ENCODE measurements at places on chromosomes 1 and 21.

DNA sequence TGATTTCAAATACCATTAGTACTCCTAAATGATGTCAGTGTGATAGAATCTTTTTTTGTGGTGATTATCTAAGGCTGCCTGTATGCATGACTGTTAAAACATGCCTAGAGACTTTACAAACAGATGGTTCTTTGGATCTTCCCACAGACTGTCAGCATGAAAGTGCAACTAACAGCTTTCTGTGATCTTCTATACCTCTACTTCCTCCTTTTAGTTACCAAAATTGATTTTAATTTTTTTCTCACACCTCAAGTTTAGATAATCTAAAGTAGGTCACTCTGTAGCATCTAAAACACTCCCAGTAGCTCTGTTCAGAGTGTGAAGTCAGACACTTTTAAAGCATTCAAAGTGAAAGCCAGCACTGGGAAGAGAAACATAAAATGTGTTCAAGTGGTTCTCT is 534.5 kb downstream of the PTPRC start:
- peak; percentile 6 for DNase-seq

DNA sequence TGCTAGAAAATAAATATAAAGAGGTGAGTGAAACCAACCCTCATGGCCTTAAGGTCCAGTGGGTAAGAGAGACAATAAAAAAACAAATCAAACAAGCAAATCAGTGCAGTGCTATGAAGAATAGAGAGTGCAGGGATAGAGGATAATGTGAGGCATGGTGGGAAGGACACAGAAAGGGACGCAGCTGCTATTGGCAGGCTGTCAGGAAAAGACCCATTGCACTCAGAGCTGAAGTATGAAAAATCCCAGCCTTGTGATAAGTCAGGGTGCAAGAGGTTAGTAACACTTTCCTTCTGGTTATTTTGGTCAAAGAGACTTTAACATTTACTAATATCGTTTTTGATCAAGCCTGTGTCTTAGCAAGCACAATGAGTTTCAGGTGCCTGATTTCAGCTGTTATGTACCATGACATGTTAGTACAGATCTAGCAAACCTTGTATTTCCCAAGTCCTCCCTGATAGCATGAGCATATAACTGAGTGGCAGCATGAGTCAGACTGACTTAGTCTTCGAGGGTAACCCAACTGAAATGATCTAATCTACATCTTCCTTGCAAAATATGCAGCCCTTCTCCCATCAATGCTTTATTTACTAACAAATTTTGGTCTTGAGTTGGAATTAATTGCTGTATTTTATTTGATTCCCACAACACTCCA is 31.7 kb downstream of the CHML start:
- DNase-seq = peak; percentile 83

DNA sequence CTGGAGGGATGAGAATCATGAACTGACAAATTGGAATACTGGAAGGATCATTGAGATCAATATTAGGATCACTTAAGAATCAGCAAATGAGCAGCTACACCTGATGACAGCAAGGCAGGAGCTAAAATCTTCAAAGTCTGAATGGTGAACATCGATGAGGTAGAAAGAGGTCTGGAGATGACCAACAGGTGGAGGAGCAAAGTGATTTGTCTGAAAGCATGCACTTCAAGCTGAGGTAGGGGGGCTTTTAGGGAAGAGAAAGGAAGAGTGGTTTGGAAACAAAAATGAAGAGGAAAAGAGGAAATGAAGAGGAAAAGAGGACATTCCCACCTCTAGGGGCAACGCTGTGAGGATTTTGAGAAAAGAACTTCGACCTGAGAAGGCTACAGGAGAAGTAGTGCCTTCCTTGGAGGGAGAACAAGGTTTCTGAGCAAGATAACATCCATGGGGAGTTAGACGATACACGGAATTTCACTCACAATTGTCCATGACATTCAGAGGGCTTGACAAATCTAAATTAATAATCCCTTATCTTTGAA is 79.0 kb downstream of the APP start:
- no peak for DNase-seq

DNA sequence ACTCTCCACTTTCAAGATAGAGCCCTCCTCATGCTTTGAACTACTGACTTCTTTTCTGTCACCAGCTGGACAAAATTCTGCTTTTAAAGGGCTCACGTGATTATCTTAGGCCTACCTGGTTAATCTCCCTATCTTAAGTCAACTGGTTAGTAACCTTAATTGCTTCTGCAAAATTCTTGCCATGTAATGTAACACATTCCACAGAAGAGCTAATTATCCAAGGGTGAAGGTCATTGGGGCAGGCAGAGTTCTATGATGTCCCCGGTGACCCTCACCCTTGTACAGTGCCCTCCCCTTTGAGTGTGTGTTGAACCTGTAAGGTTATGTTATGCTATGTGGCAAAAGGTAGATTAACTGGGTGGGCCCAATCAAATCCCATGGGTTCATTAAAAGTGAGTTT is 25.2 kb upstream of the FOXE3 start:
- no peak for DNase-seq

DNA sequence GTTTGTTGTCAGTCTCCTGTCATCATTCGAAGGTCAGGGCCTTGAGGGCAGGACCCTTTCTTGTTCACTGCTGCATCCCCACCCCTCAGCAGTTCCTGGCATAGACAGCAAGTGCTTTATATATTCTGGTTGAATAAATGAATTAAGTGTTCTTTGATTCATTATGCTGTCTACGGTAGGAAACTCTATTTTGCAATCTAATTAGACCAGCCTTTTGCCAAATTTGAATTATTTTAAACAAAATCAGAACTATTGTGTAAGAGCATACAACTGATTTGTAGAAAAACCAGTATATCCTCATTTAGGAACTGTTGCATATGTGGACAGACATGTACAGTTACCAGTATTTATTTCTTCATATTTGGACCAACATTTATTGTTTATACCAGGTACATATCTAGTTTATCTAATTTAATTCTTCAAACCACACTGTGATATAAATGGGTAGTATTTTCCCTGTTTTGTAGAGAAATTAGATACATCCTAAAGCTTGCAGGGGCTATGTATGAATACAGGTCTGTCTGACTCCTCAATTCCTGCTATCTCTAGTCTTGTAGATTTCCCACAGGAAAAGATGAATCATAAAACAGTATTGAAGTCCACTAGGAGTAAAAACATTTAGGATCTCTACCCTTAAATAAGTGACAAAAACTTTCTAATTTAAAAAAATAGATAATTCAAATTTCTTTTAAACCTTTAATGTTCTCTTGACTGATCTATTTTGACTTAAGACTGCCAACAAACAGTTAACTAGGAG is 10.4 kb downstream of the MGST3 start:
- peak; percentile 36 for DNase-seq

- DNase-seq = no peak
Measured at GRCh38 chr1:114482585-114482984, 28.4 kb downstream of the TRIM33 start.

DNA sequence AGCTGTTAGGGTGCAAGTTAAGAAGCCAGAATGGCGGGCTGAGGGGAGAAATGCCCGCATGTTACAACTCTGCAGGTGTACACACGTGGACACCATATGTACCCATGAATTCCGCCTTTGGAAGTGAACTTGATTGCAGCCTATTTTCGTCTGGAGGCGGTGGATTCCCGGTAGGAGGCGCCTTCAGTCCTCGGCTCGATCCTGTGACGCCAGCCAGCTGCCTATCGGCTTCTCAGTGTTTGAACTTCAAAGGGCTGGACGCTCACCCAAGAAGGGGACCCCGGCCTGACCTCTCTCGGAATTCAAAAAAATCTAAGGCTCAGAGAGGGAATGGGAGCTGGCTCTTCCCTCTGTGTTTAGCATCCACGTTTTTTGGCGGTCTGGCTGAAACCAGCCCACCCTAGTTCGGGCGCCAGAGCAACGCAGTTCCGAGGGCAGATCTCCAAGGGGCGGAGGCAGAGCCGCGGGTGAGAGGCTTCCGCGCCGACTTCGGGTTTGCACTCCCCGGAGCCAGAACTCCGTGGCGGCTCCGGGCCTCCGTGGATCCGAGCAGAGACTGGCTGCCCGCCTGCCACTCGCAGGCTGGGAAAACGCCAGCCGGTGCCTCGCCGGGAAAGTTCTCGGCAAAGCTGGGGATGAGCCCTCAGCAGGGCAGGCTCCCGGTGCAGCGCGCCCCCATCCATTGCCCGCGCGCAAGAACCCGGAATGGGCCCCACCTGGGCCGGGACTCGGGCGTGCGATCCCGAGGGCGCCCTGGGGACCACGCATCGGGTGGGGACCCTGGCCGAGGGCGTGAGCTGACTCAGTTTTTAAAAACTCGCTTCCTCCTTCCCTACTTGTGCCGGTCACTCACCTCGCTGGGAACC is 996 bp upstream of the TMEM51 start:
- peak; percentile 90 for DNase-seq

DNA sequence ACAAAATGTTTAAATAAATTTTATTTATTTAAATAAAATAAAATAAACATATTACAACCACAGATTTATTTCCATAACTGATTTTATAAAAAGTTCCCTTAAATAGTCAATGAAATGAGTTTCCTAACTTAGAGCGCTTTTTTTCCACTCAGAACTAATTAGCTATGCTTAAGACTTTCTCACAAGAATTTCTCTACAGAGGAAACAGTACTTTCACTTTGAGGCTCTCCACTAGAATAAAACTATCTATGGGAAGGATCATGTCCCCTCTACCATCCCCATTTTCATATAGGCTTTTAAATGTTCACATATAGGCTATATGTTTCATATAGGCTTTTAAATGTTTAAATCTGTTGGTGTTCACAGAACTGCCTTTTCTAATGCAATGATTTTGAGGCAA is 40.0 kb upstream of the DPH5 start:
- no peak for DNase-seq

DNA sequence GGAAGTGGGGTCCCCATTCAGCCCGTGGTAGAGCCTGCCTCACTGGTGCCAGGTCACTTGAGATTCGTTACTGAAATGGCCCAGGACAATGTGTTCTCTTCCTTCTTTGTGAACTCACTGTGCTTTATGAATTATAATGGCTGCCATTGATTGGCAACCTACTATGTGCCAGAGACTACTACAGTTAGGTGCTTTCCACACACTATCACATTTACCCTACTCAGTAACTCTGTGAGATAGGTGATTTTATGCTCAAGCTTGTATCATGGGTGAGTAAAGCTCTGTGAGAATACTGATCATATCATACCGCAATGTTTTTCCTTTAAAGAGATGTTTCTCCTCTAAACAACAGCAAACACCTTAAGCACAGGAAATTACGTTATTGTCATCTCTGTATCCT is 225.9 kb downstream of the SMYD3 start:
- DNase-seq = no peak

GRCh38 chr1:201298396-201299381 is 15.4 kb downstream of the PKP1 start:
- peak; percentile 39 for DNase-seq

DNA sequence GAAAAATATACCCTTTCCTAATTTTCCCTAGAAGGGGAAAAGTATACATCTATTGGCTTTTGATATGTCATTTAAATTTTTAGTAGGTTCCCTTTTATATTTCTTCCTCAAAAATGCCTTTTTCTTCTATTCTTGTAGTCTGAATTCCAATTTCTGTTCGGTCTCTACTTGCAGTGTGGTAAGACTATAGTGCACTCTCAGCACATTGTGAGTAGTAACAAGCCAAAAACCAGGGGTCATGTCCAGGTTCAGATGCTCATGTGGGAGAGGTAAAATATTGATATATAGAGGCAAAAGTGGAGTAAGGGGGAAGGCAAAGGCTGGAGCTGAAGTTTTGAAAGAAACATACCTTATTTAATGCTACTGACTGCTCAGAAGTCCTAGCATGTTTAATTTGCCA is 4.0 kb upstream of the FCGR2A start:
- no peak for DNase-seq

- DNase-seq = no peak
Measured at GRCh38 chr1:248814351-248814750, 11.4 kb downstream of the SH3BP5L start.

DNA sequence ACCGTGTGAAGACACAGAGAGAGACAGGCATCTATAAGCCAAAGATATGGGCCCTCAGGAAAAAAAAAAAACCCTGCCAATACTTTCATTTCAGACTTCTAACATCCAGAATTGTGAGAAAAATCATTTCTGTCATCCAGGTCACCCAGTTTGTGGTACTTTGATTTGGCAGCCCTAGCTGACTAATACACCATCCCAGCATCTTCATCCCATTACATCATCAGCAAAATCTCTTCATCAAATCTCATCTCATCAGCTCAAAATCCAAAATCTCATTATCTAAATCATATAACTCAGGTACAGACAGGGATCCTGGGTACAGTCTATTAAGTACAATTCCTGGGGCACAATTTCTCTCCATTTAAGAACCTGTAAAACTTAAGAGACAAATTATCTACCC is 51.9 kb upstream of the GJA8 start:
- DNase-seq = no peak

DNA sequence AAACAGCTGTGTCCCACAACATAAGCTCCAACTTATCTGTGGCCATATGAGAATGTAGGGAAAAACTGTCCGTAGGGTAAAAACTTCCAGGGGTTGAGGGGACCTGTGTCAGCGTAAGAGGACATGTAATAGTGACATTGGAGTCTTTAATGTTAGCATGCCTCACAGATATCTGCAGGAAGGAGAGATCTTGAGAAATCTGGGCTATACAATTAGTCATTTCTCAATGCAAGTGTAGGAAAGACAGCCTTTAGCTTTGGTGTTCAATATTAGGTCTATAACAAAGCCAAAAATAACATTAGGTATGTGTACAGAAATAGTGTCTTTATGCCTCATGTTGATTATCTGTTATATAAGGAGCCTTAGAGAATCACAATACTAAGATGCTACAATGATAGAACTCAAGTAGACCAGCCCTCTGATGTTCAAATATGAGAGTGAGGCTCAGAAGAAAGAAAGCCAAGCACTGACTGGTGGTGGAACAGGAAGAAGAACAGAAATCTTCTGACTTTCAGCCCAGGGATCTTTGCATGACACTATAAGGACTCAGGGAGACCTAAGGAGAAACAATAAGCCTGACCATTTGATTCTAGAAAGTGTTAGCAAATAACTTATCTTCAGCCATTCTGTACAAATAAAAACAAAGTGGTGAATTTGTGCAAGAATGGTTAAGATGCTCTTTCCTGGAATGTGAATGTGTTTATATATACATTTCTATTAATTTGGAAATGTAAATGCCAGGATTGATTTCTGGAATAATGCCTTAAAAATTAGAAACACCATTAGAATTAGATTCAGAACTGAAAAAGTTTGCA is 152.6 kb downstream of the ZC3H11B start:
- no peak for DNase-seq

DNA sequence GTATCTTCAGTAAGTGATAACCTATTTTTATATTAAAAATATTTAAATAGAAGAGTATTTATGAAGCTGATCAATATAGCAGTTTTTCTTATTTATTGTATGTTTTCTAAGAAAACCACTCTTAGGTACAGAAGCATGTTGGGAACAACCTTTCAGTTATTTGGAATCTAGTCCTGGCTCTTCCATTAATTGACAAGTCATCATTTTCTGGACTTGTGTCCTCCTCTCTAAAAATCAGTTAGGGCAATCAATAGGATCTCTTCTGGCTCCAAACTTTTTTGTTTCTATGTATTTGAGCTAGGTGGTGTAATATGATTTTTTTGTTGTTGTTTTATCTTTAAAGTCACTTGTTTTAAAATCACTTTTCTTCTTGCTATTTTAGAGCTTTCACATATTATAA is 57.0 kb downstream of the ABCD3 start:
- DNase-seq = no peak

Data from fibroblast of mammary gland (primary cell).